ENCODE measurements at places on chromosomes 12 and 14.

DNA sequence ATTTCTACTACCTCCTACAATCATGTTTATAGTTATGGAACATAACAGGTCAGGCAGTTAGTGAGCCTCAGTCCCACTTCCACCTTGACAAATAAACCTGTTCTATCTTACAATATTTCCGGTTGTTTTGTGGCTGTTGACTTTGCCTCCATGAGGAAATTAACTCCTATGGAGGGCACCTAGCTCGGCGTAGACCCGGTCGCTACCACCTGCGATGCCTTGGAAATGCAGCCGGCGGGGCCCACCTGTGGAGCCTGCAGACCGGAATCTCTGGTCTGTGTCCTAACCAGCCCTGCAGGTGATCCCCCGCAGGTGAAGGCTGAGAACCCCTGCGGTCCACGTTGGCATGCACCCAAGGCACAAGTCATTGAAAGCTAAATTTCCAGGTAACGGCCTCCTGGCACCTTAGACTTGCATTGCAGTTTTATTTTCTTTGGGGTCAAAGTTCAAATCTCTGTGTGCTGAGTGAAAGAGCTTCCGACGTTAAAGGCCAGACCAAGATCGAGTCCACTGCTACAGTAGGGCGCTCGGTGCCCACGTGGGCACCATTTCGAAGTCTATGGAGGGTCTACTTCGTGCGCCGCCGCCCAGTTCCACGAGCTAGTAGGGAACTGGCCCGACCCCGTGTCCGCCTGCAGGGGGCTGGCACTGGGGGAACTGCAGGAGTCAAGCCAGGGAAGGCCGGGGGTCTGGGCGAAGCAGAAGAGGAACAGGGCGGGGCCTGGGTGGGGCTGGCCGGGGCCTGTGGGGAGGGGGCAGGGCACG is 782 bp upstream of the PIWIL1 start:
- no peak for DNase-seq

DNA sequence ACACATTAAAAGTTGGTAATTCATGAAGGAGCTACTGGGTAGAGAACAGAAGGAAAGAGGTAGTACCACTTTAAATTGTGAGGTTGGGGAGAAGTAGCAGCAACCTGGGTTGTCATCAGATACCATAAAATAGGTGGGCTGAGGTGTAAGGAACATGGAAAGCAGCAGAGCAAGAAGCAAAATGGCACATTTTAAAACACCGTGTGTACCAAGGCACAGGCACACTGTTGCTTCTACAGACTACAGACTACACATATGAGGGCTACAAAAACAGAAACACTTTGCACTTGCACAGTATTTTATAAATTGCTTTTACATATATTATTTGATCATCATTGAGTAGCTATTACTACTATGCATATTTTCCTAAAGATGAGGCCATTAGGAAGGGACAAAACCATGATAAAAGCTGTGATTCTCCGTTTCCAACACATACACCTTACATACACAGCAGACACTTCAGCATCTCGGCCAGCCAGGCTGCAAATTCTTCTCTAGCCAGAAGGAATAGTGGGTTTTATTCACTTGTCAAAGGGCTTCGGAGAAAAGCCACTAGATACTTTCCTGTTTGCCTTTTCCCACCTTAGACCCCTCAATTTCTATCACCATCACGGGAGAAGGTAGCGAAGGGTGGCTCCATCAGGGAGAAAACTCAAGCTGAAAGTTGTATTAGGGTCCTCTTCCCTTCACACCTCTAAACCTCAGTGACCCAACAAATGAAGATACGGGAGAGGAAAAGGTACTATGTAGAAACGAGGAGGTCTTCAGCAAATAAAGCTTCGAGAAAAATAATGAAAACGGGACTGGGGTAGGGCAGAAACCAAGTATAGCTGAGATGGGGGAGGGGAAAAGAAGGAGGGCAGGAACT is 1.6 kb downstream of the PYM1 start:
- DNase-seq: no peak

- DNase-seq: no peak
These were observed 162.8 kb upstream of the RMST start for GRCh38 chr12:97299847-97300246.

- no peak for DNase-seq
These were observed 8.2 kb upstream of the HOXC6 start for GRCh38 chr12:54019924-54020590.

DNA sequence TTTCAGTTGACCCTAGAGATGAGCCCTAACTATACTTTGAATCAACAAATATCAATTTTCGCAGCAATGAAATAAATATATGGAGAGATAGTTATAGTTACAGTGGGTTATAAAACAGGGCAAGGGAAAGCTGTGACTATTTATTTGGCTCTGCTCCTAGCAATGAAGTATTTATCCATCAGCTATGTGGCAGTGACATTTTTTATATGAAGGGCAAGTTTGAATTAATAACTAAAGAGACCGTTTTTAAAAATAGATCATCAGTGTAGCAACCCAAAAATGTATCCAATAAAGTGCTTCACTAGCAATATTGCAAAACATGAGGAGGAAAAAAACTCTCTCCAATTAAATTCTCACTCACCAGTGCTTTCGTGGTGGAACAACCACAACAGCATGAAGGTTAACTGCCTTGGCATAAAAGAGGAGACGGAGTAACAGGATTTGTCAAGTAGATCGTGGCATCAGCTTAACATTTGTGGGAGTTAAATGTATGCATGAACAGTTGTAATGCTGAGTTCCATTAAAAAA is 58.1 kb upstream of the NUDT4 start:
- no peak for DNase-seq

- DNase-seq: no peak
These were observed 36.1 kb upstream of the BDKRB2 start for GRCh38 chr14:96168581-96168980.

DNA sequence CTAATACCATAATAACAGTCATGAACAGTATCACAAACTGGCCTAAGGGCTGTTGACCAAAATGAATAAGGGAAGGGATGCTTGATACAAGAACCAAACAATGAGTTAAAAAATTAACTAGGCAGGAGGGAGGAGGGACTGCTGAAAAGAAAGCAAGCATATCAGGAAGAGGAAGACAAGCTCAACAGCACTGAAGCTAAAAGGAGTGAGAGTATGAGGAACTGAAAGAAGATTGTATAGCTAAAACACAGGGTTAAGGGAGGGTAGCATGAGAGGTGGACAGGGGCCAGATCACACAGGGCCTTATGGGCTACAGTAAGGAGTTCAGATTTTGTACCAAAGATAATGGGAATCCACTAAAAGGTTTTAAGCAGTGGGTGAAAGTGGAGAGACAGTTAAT is 34.1 kb downstream of the ITGA7 start:
- DNase-seq: no peak

DNA sequence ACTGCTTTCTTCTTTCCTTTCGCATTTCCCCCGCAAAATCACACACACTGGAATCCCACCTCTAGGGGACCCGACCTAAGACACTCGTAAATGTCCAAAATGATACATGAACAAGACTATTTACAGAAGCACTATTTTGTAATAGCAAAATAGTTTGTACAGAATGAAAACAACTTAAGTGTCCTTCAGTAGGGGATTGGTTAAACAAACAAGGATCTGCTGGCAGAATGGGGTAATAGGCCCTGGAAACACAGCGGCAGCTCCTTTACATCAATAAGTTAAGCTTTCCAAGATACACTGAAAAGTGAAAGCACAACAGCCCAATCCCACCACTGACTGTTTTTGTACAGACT is 48.8 kb downstream of the LTBP2 start:
- no peak for DNase-seq

DNA sequence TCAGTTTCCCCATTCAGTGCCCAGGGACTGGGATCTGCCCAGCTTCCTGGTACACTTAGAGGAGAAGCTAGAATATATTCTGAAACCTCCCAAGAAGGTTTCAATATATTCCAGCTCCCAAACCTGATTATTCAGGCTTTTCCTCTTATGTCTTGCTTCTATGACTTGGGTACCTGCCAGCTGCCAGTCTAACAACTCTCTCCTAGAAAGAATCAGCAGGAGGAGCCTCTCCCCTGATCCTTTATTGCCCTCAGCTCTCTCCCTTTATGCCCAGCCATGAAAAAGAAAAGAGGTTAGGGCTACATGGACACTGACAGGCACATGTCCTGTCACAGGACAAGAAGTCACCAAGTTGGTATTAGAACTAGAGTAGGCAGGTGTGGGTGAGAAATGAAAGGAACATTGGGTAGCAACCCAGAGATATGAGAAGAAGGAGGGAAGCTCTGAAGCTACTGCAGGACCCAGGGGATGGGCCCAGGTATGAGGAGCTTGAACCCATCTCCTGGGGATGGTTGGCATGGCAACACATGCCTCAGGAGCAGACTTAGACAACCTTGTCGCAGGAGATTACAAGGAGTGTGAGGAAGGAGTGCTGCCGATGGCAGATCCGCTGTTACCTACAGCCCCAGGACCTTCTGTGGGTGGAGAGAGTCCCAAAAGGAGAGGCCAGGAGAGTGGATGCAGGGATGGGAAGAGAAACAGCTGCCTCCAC is 2.0 kb upstream of the CACNB3 start:
- DNase-seq: no peak
